ENCODE measurements at places on chromosomes 4 and X. TPM values are rescaled to one million over a fixed set of nuclear protein-coding genes. Genes with fewer than 3 reads are reported as not detected.

BCORL1 gene
- total RNA-seq, result 4.5 TPM

DNA sequence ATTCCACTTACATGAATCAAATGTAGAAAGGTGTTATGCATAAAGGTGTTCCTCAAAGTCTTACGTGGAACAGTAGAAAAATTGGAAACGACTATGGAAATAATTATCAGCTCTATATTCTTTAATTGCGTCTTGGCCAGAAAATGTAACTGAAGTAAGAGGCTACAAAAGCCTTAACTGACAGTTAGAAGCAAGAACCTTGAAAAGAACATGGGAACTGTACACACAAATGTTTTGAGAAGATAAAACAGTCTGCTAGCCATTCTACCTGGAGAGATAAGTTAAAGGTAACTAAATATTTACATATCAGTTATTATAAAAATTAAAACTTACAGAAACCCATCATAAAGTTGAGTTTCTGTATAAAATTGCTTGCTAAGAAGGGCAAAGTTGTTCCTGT lies 172.0 kb upstream of the FTHL17 start:
- no peak overlapping the region for H3K4me3 ChIP-seq
- peaks cover 6% of the 10 kb centered on the region for H3K27me3 ChIP-seq
- no peaks in the 10 kb centered on the region for H3K36me3 ChIP-seq
- no peaks in the 10 kb centered on the region for H3K4me1 ChIP-seq
- no peak overlapping the region for H3K27ac ChIP-seq
- no peak for DNase-seq

GRCh38 chr4:75512386-75513211 lies 1.6 kb downstream of the RCHY1 start:
- DNase-seq, result no peak
- H3K36me3 ChIP-seq, result no peaks in the 10 kb centered on the region
- peak overlapping the region; percentile 94 for H3K27ac ChIP-seq
- peak overlapping the region; percentile 79 for H3K4me3 ChIP-seq
- H3K27me3 ChIP-seq, result no peaks in the 10 kb centered on the region

- DNase-seq, result no peak
- no peaks in the 10 kb centered on the region for H3K36me3 ChIP-seq
- H3K4me1 ChIP-seq, result no peaks in the 10 kb centered on the region
- H3K27ac ChIP-seq, result no peak overlapping the region
- peaks cover 55% of the 10 kb centered on the region for H3K27me3 ChIP-seq
Measured at GRCh38 chrX:8823698-8824097, 22.5 kb upstream of the FAM9A start.

GRCh38 chrX:30941898-30942297 lies 52.8 kb upstream of the TAB3 start:
- DNase-seq, result no peak
- H3K27me3 ChIP-seq, result no peaks in the 10 kb centered on the region
- H3K4me1 ChIP-seq, result no peaks in the 10 kb centered on the region
- no peaks in the 10 kb centered on the region for H3K36me3 ChIP-seq
- no peak overlapping the region for H3K27ac ChIP-seq

DNA sequence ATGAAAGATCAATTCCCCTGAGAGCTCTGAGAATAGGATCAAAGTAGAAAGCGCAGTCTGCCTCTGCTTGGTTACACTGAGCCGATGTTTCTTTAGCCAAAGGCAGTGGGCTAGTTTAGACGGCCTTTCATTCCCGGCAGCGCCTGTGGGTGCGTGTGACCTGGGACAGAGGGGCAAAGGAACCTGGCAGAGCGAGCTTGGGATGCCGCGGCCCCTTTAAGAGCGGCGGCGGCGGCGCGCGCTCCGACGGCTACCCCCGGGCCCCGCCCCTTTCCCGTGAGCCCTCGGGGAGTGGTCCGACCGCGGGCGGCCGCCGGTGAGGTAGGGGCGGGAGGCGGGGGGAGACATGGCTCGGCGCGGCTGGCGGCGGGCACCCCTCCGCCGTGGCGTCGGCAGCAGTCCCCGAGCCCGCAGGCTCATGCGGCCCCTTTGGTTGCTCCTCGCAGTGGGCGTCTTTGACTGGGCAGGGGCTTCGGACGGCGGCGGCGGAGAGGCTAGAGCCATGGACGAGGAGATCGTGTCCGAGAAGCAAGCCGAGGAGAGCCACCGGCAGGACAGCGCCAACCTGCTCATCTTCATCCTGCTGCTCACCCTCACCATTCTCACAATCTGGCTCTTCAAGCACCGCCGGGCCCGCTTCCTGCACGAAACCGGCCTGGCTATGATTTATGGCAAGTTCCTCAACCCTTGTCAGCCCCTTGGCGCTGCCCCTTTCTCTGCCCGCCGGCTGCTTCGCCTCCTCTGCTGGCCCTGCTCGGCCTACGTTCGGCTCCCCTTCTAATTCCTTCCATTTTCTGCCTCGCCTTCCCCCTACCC lies at the start of gene SLC9A6:
SLC9A6 (plus strand) TSS at position 279 of the 816 bp plus-strand sequence; CDS start at position 503, 224 bp downstream.
- H3K4me1 ChIP-seq, result no peaks in the 10 kb centered on the region
- H3K4me3 ChIP-seq, result peak within 1 kb of the TSS; percentile 55
- H3K36me3 ChIP-seq, result no peaks in the 10 kb centered on the region
- peak; percentile 41 for DNase-seq
- peak within 1 kb of the TSS; percentile 87 for H3K27ac ChIP-seq

- H3K4me1 ChIP-seq, result no peaks in the 10 kb centered on the region
- H3K4me3 ChIP-seq, result no peak overlapping the region
- no peaks in the 10 kb centered on the region for H3K27me3 ChIP-seq
- DNase-seq, result no peak
Measured at GRCh38 chr4:122728856-122729255, 3.6 kb upstream of the BBS12 start.

VGLL1 gene
- total RNA-seq, result not detected

DNA sequence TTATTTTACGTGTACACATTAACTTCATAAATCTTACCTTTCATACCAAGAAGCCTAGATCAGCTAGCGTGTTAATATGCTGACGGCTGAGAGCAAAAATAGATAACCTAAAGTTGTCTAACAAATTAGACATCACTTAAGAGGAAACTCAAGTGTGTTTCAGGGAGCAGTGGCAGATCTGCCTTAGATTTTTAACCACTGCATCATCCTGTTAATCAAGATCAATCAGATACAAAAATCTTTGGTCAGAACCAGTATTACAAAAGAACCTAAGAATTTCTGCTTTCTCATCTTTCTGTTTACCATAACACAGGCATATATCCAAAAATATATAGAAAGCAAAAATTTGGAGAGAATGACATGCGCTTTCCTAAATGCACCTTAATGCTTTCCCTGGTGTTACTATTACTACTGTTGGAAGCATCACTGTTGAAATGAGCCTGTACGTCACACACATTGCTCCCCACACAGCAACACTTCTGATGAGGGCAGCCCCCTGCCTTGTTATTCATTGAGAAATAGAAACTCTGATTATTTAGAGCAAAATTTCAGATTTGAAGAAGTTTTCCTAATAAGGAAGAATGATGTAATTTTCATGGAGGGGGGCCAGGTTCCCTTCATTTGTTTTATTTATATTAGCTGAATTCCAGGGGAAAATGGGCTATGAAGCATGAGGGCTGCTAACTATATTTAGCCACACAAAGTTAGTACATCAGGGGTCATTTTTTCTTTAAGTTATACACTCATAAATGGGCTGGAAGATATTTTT lies 152.3 kb downstream of the CBR4 start:
- no peak overlapping the region for H3K4me3 ChIP-seq
- H3K36me3 ChIP-seq, result no peaks in the 10 kb centered on the region
- peak overlapping the region; percentile 77 for H3K27ac ChIP-seq
- no peak for DNase-seq

DNA sequence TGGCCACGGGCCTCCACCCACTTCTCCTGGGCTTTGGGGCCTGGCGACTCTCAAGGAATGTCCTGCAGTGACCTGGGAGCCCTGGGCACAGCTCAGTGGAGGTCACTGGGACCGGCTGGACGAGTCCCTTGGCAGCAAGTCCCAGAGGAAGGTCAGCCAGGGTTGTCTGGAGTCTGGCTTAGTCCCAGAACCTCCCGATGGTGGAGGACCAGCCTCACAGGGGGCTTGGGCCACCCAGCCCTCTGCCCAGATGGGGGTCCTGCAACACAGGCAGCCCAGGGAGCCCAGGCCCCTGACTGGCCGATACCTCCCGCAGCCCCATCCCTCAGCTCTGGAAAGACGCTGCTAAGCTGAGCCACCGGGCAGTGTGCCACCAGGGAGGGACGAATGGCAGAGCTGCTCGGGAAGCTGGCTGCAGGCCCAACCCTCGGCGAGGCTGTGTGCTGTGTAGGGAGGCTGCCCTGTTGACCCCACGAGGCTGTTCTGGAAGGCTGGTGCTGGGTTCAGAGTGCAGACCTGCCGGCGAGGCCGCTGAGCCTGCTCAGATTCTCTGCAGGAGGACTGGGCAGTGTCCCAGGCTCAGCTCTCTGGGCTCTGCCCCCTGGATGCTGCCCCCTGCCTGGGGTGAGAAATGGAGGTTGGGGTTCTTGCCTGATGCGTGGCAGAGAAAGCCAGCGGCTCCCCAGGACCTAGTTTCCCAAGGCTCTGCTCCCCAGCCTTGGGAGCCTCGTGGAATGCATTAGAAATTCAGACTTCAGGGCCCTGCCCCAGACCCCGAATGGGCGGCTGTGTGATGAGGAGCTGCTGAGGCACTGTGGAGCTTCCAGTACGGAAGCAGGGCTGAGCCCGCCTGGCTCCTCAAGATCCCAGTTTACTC lies 61.7 kb downstream of the ADRA2C start:
- H3K4me3 ChIP-seq, result no peak overlapping the region
- H3K27me3 ChIP-seq, result no peaks in the 10 kb centered on the region
- peaks cover 3% of the 10 kb centered on the region for H3K4me1 ChIP-seq

DNA sequence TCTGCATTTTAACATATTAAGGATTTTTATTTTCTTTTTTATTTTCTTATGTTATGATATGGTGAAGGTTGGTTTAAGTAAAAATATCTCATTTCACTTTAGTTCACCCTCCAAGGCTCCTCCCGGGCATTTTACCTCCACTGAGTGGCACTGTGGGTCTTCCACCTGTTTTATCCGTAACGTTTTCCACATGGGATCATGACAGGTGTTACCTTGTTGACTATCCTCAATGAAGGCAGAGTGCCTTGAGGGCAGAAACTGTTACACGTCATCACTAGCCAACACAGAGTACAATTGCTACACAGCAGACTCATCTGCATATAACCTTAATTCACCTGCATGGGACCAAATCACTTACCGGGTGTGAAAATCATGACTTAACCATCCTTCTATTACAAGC lies 105.8 kb downstream of the GEMIN8 start:
- no peaks in the 10 kb centered on the region for H3K4me1 ChIP-seq
- H3K4me3 ChIP-seq, result no peak overlapping the region
- no peaks in the 10 kb centered on the region for H3K36me3 ChIP-seq
- DNase-seq, result peak; percentile 50
- no peaks in the 10 kb centered on the region for H3K27me3 ChIP-seq
- no peak overlapping the region for H3K27ac ChIP-seq

GRCh38 chr4:15938640-15939039 lies at the start of gene FGFBP1:
FGFBP1 (minus strand) TSS chr4:15938740; CDS start chr4:15936632, 2,108 bp downstream.
- no peaks in the 10 kb centered on the region for H3K27me3 ChIP-seq
- H3K4me3 ChIP-seq, result no peak within 1 kb of the TSS
- no peaks in the 10 kb centered on the region for H3K4me1 ChIP-seq
- no peak within 1 kb of the TSS for H3K27ac ChIP-seq
- DNase-seq, result no peak

DNA sequence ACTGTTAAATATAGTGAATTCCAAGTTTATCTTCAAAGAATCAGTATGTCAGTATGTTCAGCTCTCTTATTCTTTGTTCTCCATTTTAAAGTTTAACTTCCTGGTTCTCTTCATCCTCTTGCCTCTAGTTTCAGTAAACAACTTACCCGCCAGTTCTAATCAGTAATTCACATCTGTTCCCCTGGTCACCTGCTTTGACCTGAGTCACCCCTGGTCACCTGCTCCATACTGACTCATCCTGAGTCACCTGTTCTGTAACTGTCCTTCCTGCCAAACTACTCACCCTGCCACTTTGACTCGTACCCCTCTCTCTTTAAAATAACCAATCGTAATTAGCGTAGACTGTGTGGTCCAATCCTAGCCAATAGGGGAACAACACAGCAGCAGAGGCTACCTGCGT lies 992.7 kb upstream of the HS3ST1 start:
- H3K27ac ChIP-seq, result no peak overlapping the region
- H3K4me3 ChIP-seq, result no peak overlapping the region
- H3K4me1 ChIP-seq, result no peaks in the 10 kb centered on the region
- no peaks in the 10 kb centered on the region for H3K36me3 ChIP-seq

DNA sequence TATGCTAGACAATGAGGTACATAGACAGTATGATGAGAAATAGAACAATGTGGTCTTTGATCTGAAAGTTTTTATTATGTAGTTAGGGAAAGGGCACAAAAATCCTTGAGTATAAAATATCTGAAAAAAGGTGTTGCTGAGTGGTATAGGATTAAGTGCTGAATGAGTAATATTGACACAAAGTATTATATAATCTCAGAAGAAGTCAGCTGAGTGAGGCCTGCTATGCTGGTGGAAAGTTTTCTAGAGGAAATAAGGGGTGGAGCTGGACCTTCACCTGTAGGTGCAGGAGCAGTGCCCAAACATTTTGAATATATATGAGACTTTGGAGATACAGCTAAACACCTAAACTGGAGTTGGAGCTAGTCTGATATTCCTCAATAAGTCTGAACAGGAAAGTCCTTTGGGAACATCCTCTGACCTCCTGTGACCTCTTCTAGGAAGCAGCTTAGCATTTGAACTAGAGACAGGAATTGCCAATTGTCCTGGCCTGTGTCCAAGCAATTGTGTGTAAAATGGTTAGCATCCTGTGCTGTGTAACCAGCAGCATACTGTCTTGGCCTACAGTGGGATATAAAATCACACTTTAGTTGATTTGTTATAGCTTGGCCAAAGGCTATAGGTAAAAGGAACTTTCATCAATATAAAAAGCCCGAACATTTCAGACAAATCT lies 285.3 kb downstream of the ANKRD50 start:
- no peaks in the 10 kb centered on the region for H3K27me3 ChIP-seq
- H3K4me3 ChIP-seq, result no peak overlapping the region

GAGE1 gene
- total RNA-seq, result not detected

GPAT3 gene
- total RNA-seq, result 7.6 TPM

- no peaks in the 10 kb centered on the region for H3K27me3 ChIP-seq
- no peaks in the 10 kb centered on the region for H3K4me1 ChIP-seq
- no peaks in the 10 kb centered on the region for H3K36me3 ChIP-seq
Measured at GRCh38 chr4:124943938-124944337, 231.4 kb upstream of the ANKRD50 start.

TLR8 gene
- 1.0 TPM for total RNA-seq

DNA sequence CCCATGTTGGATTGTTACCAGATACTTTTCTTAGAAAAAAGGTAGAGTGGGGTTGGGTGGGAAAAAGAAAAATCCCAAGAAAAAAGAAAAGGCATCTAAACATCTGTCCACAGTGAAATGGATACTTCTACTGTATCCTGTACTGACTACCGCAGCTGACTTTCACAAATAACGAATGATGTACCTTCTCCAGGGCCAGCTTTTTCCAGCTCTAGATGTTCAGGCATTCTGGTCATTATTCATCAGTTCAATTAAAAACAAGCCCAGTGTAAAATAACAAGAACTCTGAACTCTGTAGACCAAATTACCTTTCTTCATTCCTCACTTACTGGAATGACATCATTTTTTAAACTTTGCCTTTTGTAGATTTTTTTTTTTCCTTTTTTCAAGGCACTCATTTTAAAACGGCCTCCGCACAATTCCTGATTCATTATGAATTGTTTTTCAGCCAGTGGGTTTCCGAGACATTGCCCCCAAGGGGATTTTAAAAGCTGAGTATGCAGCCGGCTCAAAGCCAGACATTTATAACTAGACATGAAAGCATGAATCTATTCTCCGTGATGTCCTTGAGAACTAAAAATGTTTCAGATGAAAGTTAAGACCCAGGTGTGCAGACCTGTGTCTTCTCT lies 113.5 kb downstream of the PRKX start:
- H3K4me1 ChIP-seq, result no peaks in the 10 kb centered on the region
- no peaks in the 10 kb centered on the region for H3K36me3 ChIP-seq
- H3K4me3 ChIP-seq, result no peak overlapping the region
- no peak for DNase-seq
- no peak overlapping the region for H3K27ac ChIP-seq

GRCh38 chr4:26356081-26356501 lies 35.3 kb downstream of the RBPJ start:
- H3K27me3 ChIP-seq, result no peaks in the 10 kb centered on the region
- no peak for DNase-seq
- H3K36me3 ChIP-seq, result no peaks in the 10 kb centered on the region
- no peaks in the 10 kb centered on the region for H3K4me1 ChIP-seq

Measured in breast epithelium (tissue), 4 donors.